ENCODE measurements at places on chromosomes 5 and 9.

DNA sequence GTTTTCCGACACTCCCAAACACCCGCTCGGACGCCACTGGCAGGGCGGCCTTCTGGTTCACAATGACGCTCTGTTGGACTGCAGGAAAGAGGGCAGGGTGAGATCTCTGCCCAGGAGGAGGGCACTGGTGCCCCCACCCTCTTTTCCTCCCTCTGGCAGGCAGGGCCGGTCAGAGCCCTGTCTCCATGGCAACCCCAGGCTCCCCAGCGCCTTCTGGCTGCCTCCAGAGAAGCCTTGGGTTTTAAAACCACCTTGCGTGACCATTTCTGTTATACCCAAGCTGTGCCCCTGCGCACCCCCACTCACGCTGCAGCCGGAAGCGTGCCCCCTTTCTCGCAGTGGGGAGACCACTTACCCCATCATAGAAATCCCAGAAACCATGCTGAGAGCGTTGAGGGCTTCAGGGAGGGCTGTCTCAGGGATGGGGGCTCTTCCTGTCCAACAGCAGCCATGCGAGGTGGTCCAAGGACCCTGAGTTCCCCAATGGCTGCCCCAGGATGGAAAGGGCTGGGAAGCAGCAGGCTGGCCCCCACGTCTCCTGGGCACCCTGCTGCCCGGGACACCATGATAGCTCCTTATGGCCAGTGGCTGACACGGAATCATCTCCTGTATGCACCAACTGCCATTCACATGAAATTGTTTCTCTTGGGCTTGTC, 7.3 kb downstream of the C9orf50 start:
- no peak for DNase-seq

GRCh38 chr9:37005517-37006140, 28.4 kb downstream of the PAX5 start:
- DNase-seq = no peak

DNA sequence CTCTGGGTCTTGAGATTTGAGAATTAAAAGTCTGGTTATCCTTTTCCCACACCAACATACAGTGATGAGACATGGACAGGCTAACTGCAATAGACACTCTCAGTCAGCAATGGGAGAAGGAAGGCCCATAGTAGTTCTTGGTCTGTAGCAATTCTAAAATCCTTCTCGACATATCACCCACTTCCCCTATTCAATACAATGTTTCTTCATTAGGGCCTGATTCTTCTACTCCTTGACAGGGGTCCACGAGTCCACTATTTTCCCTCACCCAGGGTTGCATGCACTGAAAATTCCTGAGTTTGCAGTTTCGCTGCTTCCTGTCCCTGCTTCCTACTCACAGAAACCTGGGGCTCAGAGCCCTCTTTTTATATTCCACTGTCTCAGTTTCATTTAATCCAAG, 402.8 kb downstream of the MAT2B start:
- DNase-seq = no peak

GRCh38 chr5:33637011-33637410, 196.2 kb downstream of the TARS1 start:
- no peak for DNase-seq

DNA sequence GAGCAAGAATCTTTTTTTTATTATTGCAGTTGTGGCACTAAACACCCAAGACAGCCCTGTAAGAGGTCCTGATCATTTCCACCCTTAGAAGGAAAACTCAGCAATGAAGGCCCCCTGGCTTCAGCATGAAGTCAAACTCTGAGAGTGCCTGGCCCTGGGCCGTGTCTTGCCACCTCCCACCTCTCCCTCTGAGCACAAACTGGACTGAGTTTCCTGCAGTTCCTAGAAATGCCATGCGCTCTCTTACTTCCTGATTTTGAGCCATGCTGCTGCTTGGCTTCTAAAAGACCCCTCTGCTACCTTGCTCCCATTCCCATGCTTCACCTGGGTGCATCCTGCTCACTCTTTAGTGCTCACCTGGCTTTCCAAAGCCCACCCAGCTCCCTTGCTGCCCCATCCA, 140.4 kb upstream of the KLF9 start:
- DNase-seq = no peak

DNA sequence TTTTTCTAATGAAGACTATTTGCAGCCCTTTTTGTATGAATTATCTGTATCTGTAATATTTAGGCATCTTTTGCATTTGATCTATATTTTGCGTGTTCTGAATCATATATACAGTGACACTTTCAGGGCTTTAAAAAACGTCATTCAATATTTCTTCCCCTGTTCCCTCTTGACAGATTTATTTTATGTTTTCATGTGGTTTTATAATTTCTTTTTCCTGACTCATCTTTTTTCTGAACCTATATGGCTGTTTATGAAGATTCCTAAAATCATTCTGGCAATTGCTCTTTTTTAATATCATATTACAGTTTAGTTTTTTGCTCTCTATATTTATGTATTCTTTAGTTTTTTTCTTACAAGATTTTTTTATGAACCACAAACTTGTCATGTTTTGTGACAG, 67.6 kb downstream of the SMARCA2 start:
- DNase-seq = no peak

DNA sequence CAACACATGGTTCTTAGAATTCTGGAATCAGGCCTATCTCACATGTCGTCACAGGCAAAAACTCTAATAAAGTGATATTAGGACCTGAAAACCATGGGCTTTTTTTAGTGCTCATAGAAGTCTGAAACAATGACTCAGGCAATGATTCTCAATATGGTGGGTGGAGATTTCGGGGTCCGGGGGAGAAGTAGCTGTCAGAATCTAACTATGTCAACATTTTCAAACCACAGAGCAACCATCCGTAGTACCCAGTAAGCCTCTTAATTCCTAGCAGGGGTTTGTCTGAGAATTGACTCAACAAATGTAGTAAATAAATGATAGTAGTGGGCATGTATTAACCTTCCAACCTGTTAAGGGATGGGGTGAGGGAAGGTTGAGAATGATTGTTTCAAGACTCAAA, 2.6 kb downstream of the AMACR start:
- DNase-seq = no peak

DNA sequence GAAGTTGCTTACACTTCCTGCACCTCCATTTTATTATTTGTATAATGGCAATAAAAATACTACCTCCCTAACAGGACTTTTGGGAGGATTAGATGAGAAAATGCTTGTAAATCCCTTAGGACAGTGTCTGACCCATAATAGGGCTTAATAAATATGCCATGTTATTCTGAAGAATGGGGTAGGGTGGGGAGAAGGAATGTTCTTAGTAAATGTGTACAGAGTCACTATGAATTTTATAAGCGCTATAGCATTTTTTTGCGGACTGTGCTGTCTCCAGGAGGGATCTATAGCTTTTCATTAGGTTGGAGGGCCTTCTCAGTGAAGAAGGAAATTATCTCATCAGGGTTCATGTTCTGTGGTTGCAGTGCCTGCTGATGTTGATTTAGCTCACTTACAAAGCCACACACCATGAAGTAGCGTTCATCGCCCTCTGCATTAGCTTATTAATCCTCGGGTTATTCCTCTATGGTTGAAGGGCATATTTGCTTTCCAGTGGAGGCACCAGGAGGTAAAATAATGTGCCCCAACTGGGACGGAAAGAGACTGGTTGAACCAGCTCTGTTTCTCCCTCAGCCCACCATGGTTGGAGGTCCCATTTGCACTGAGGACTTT, 497.1 kb downstream of the ARHGEF28 start:
- DNase-seq = no peak

- no peak for DNase-seq
These were observed 95.3 kb downstream of the GALNT10 start for GRCh38 chr5:154285661-154286408.

- DNase-seq = no peak
These were observed 32.8 kb downstream of the PHAX start for GRCh38 chr5:126633552-126633951.

- DNase-seq = no peak
These were observed 9.4 kb upstream of the C5orf58 start for GRCh38 chr5:170223360-170223759.

- no peak for DNase-seq
These were observed 31.9 kb downstream of the NIPSNAP3B start for GRCh38 chr9:104795857-104796256.

GRCh38 chr5:151805414-151806223, 33.9 kb downstream of the G3BP1 start:
- no peak for DNase-seq

DNA sequence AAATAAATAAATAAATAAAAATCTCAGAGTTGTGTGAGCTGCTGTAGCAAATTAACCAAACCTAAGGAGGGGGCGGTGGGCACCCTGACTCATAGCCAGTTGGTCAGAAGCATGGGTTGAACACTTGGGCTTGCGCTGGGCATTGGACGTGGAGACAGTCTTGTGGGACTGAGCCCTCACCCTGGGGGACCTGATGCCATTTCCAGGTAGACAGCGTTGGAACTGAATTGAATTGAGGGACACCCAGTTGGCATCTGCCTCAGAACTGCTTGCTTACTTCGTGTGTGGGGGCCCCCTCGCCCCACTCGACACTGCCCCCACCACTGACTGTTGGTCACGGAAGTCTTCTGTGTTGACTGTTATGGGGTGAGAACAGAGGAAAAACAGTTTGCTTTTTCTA, 19.0 kb upstream of the TBC1D9B start:
- DNase-seq = no peak

DNA sequence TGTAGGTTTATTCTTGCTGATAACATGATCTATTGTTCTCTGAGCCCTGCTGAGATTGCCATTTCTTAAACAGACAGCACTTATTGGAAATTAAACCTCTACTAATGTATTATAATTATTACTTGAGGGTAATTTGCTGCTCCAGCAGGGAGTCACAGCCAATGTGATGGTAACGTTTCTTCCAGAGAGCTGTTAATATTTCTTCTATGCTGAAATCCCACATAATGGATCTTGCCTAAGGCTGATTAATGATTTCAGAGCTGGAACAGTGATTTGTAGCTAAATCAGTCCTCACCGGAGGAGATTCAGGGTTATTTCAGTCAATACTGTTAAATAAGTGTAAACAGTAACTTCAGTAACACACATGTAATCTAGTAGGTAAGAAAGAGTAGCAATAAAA, 170.1 kb downstream of the CDH12 start:
- DNase-seq = no peak

DNA sequence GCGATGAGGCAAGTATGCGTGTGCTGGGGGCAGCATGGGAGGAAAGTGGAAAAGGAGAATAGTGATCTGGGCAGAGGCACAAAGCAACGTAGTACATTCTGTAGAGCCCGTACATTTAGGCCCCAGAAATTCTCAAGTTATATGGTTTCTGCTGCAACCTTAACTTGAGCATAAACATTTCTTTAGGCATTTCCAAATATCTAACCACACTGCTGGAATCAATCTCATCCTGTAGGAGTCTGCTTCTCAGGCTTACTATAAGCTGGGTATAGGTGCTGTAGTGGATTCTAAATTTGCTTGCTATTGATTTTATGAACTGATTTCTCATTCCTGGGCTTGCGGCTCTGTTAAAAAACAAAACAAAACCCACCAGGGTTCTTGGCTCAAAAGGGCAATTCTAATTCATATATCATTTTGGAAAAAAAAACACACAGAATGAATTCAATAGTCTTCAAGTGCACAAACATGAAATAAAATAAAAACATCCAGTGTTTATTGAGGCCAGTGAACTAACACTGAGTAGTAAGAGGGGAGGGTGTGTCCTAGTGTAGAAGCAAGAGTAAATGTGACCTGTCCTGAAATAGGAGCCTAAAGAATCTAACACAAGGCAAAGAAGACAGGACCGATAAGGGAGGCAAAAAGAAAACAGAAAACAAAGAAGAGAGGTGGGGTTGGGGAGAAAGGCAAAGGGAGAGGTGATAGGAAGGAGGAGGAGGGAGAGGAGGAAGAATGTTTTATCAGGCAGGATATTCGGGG, 145.5 kb upstream of the LHFPL2 start:
- DNase-seq = no peak

DNA sequence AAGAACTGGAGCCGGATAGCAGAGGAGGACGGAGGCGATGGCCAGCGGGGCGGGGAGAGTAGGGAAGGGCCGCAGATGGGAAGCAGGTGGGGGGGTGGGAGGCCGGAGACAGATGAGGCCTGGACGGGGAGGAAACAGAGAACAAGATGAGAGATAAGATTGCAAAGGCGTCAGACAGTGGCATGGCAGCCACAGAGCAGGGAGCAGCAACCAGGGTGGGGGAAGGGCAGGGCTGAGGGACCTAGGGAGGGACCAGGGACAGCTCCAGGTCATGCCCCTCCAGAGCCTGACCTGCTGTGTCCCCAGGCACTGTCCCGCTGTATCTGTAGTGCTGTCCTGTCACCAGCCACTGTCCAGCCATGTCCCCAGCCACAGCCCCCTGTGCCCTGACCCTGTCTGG, 49.6 kb upstream of the LMX1B start:
- no peak for DNase-seq

All from activated effector memory CD4-positive, alpha-beta T cell treated with Interleukin-2 at 50 U/mL for 16 hours (primary cell).